Progenitor cell of endocrine pancreas (in vitro differentiated cells): ENCODE measurements at places on chromosomes 2 and 18.

DNA sequence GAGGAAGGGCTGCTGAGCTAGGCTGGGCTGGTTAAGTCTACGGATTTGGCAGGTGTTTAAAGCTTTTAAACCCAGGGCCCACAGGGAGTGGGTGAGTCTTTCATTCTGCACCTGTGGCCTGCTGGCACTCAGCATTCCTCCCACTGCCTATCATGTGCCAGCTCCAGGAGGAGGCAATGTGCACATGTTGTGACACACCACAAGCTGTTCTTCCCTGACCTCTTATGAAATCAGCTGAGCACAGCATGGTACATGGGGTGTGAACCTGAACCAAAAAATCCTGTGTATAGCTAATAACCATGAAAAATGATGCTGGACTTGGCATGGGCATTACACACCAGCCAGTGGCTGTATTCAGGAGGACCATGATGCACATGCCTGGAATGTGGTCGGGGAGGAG lies 297.9 kb upstream of the MMADHC start:
- H3K4me3 ChIP-seq = no peak overlapping the region
- H3K36me3 ChIP-seq = no peaks in the 10 kb centered on the region
- peaks cover 11% of the 10 kb centered on the region for H3K4me1 ChIP-seq

GRCh38 chr2:215423234-215423633 lies 12.6 kb downstream of the FN1 start:
- peaks cover 63% of the 10 kb centered on the region for H3K36me3 ChIP-seq
- H3K4me1 ChIP-seq = peaks cover 64% of the 10 kb centered on the region
- no peak overlapping the region for H3K4me3 ChIP-seq
- H3K27ac ChIP-seq = peak overlapping the region; percentile 62
- no peaks in the 10 kb centered on the region for H3K27me3 ChIP-seq

- H3K4me3 ChIP-seq = no peak overlapping the region
- DNase-seq = no peak
- peaks cover 4% of the 10 kb centered on the region for H3K27me3 ChIP-seq
- H3K27ac ChIP-seq = peak overlapping the region; percentile 41
- H3K4me1 ChIP-seq = peaks cover 3% of the 10 kb centered on the region
Measured at GRCh38 chr2:85777441-85777861, 23.7 kb downstream of the ATOH8 start.

DNA sequence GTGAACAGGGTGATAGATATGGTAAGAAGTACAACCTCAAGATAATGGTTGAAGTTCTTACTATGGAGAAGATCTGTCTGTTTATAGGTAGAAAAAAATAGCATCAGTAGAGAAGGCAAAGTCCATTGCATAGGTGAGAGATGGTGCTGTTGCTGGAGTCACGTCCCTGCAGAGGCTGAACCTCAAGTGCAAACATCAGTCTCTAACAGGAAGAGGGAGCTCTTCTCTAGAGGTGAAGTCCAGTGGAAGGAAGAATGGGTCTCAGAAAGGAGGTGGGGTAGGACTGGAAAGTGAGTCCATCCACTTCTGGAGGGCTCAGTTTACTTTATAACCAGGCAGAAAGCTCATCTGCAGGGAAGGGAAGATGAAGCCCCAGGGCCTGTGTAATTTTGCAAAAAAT lies 337.7 kb downstream of the MEIS1 start:
- H3K4me1 ChIP-seq = peaks cover 22% of the 10 kb centered on the region
- H3K27me3 ChIP-seq = no peaks in the 10 kb centered on the region
- H3K4me3 ChIP-seq = no peak overlapping the region
- no peaks in the 10 kb centered on the region for H3K36me3 ChIP-seq
- no peak for DNase-seq

DNA sequence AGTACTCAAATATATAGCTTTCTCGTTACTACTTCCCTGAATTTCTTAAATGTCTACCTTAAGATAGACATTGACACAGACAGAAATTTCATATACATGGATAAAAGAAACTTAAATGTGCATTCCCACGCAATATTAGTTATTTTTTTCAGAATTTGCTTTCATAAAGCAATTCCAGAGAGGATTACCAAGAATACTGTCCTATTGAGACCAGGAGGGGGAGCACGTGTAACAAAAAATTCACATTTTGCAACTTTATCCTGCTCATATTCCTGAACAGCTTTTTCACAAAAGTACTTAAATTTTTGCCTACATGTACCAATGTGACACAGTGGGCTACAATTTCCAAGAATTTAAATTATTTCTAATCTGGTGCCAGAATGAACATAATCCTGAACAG lies 30.7 kb upstream of the ERCC3 start:
- H3K36me3 ChIP-seq = peaks cover 20% of the 10 kb centered on the region
- no peak overlapping the region for H3K27ac ChIP-seq
- DNase-seq = no peak
- H3K27me3 ChIP-seq = no peaks in the 10 kb centered on the region
- H3K4me1 ChIP-seq = no peaks in the 10 kb centered on the region

GRCh38 chr2:108635630-108636354 lies 83.5 kb upstream of the RANBP2 start:
- DNase-seq = no peak
- H3K4me3 ChIP-seq = no peak overlapping the region
- peaks cover 32% of the 10 kb centered on the region for H3K4me1 ChIP-seq
- H3K27me3 ChIP-seq = no peaks in the 10 kb centered on the region
- no peaks in the 10 kb centered on the region for H3K36me3 ChIP-seq
- H3K27ac ChIP-seq = peak overlapping the region; percentile 12

- peaks cover 8% of the 10 kb centered on the region for H3K27me3 ChIP-seq
- H3K4me1 ChIP-seq = peaks cover 23% of the 10 kb centered on the region
- DNase-seq = no peak
- no peak overlapping the region for H3K27ac ChIP-seq
Measured at GRCh38 chr18:54825601-54826344, 2.5 kb upstream of the RAB27B start.

GRCh38 chr18:41266204-41266603 lies 688.8 kb upstream of the PIK3C3 start:
- DNase-seq = no peak
- H3K4me3 ChIP-seq = no peak overlapping the region
- no peaks in the 10 kb centered on the region for H3K27me3 ChIP-seq
- H3K36me3 ChIP-seq = no peaks in the 10 kb centered on the region

GRCh38 chr2:190354003-190354690 lies 10.8 kb downstream of the INPP1 start:
- H3K36me3 ChIP-seq = no peaks in the 10 kb centered on the region
- peaks cover 42% of the 10 kb centered on the region for H3K4me1 ChIP-seq
- H3K27me3 ChIP-seq = no peaks in the 10 kb centered on the region
- no peak for DNase-seq

- DNase-seq = no peak
- H3K27ac ChIP-seq = no peak overlapping the region
- no peaks in the 10 kb centered on the region for H3K27me3 ChIP-seq
- no peaks in the 10 kb centered on the region for H3K4me1 ChIP-seq
Measured at GRCh38 chr18:56021136-56021808, 433.3 kb upstream of the TCF4 start.

DNA sequence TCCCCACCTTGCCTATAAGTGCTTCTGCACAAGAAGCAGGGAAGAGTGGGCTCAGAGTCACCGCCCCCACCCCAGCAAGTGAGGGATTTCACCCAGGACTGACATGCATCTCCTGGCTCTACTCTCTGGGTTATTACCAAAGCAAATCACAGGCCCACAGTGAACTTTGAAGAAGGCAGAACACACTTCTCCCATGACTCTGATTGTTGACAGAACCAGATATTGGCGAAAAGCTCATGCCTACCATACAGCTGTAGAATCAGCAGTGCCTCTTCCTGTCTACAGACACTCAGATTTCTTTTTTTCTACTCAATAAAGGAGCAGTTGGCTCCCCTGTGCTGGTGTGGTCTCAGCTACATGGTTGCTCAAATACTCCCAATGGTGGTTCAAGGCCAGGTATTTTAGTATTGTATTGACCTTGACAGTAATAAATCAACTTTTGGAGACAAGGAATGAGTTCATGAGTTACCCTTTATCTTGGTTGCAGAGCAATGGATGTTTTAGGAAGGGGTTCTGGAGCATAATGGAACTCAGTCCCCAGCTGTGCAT lies 512.9 kb upstream of the ID2 start:
- peaks cover 5% of the 10 kb centered on the region for H3K4me1 ChIP-seq
- no peaks in the 10 kb centered on the region for H3K36me3 ChIP-seq
- no peak overlapping the region for H3K4me3 ChIP-seq
- no peak overlapping the region for H3K27ac ChIP-seq

GRCh38 chr18:56068701-56069100 lies 480.7 kb upstream of the TCF4 start:
- DNase-seq = no peak
- H3K4me1 ChIP-seq = no peaks in the 10 kb centered on the region
- peaks cover 2% of the 10 kb centered on the region for H3K36me3 ChIP-seq
- H3K27ac ChIP-seq = no peak overlapping the region

DNA sequence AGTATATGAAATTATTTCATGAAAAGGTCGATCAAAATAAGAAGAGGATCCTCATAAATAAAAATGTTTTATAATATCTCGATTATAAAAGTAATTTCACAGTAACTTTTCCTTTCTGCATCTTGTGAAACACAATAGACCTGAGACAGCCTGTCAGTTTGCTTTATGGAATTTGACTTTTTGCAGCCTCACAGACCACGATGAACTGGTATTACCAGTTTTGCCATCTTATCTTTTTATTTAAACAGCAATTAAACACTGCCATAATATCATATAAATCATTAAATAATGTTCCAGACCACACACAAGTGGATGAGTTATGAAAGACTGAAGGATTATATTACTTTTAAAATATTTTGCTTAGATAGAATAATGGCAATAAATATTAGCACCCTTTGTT lies 10.7 kb upstream of the GALNT3 start:
- H3K4me1 ChIP-seq = peaks cover 14% of the 10 kb centered on the region
- H3K36me3 ChIP-seq = no peaks in the 10 kb centered on the region
- H3K27ac ChIP-seq = no peak overlapping the region
- no peaks in the 10 kb centered on the region for H3K27me3 ChIP-seq
- no peak for DNase-seq
- H3K4me3 ChIP-seq = no peak overlapping the region

DNA sequence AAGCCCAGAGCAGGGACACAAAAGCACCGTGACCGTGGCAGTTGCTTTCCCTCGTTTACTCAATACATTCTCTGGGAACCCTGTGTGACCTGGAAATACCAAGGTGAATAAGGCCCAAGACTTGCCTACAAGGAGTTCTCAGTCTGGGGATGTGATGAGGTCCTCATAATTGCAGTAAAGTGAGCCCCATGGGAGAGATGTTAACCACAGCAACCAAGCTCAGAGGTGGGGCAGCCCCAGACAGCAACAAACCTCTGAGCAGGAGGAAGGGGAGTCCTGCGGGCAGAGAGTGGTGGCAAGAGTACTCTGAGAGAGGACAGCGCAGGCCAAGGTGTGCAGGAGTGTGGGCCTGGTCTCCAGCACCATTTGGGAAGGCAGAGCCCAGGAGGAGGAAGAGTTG lies 91.6 kb downstream of the TTC32 start:
- no peaks in the 10 kb centered on the region for H3K4me1 ChIP-seq
- no peak overlapping the region for H3K27ac ChIP-seq
- peaks cover 4% of the 10 kb centered on the region for H3K27me3 ChIP-seq
- no peak for DNase-seq

GRCh38 chr2:161981679-161982250 lies 92.2 kb downstream of the DPP4 start:
- DNase-seq = no peak
- H3K27ac ChIP-seq = no peak overlapping the region
- no peaks in the 10 kb centered on the region for H3K36me3 ChIP-seq
- H3K27me3 ChIP-seq = peaks cover 11% of the 10 kb centered on the region

- no peak overlapping the region for H3K4me3 ChIP-seq
- no peaks in the 10 kb centered on the region for H3K4me1 ChIP-seq
- DNase-seq = no peak
Measured at GRCh38 chr2:222982010-222982908, 69.7 kb upstream of the KCNE4 start.

- H3K4me1 ChIP-seq = peaks cover 6% of the 10 kb centered on the region
- no peak overlapping the region for H3K4me3 ChIP-seq
- DNase-seq = no peak
- H3K27me3 ChIP-seq = no peaks in the 10 kb centered on the region
- H3K36me3 ChIP-seq = peaks cover 3% of the 10 kb centered on the region
Measured at GRCh38 chr2:47028171-47028570, 112.6 kb upstream of the MCFD2 start.

GRCh38 chr2:224098481-224099230 lies 59.6 kb upstream of the SERPINE2 start:
- H3K27ac ChIP-seq = no peak overlapping the region
- peaks cover 4% of the 10 kb centered on the region for H3K27me3 ChIP-seq
- no peak for DNase-seq
- H3K4me3 ChIP-seq = no peak overlapping the region
- H3K4me1 ChIP-seq = no peaks in the 10 kb centered on the region

DNA sequence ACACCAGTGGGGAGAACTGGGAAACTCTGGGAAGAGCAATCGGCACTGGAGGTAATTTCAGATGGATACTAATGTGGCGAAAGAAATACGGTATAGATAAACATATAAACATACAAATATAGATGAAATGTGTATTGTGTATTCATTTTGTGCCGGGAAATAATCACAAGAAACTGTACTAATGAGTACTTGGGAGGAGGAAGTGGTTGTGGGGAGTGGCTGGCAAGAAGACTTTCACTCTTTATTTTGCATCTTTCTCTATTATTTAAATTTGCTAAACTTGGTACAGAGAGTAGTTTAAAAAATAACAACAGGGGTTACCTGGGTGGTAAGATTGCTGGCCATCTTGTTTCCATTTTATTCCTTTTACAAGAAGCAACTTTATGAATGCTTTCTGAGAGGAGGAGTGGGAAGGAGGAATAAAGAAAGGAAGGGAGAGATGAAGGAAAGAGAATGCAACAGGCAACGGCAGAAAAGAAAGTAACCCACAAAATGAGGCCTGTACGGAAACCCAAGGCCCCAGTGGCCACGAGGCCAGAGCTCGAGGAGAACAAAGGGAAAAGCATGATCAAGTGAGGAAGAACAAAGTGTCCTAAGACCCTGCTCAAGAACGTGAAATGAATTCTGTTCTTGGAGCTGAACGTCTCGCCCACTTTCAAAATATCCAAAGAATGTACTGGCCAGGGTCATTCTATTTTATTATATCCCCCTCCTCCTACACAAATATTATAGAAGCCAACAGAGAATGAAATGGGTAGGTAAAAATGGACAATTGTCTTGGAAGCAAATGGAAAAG lies 45.2 kb downstream of the FAM178B start:
- no peak overlapping the region for H3K27ac ChIP-seq
- H3K27me3 ChIP-seq = peaks cover 3% of the 10 kb centered on the region
- peaks cover 1% of the 10 kb centered on the region for H3K36me3 ChIP-seq

DNA sequence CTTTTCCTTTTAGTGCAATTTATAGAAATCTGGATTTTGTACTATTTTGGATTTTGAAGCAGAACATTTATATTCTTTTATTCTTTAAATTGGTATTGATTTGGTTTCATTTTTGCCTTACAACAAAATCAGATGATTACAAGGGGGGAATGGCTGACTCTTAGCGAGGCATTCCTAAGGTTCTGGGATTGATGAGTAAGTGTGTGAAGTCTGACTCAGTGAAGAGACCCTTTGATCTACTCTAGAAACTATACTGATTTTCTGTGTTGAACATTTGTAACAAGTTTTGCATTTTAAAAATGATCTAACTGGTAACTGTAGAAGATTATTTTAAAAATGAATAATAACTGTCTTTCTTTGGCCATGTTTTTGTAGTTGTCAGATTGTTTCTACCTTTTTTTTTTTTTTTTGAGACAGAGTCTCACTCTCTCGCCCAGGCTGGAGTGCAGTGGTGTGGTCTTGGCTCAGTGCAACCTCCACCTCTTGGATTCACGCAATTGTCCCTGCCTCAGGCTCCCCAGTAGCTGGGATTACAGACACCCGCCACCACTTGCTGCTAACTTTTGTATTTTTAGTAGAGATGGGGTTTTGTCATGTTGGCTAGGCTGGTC lies 48.7 kb downstream of the TTC39C start:
- no peak overlapping the region for H3K4me3 ChIP-seq
- DNase-seq = no peak
- H3K27ac ChIP-seq = no peak overlapping the region
- H3K27me3 ChIP-seq = peaks cover 18% of the 10 kb centered on the region
- H3K36me3 ChIP-seq = peaks cover 9% of the 10 kb centered on the region
- peaks cover 12% of the 10 kb centered on the region for H3K4me1 ChIP-seq
